ENCODE measurements at places on chromosomes 2 and 18. TPM values are rescaled to one million over a fixed set of nuclear protein-coding genes. Genes with fewer than 3 reads are reported as not detected.

SPHKAP gene
- not detected for total RNA-seq

DNA sequence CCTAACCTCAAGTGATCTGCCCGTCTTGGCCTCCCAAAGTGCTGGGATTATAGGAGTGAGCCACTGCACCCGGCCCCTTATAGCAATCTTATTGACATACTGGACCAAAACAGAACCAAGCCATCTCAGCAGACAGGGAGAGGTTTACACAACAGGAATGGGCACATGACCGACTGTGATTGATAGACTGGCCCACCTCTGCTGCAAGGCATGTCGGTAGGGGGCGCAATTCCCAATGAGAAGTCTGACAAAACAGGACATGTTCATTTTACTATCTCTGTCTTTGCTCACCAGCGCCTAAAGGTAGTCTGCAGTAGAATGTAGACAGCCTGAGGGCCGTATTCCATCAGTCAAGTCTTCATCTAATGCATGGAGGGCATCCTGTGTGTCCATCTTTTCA lies 2.0 kb downstream of the LYPD6B start:
- DNase-seq, result no peak

TTC27 gene
- total RNA-seq, result 24.6 TPM

HTR2B gene
- 0.51 TPM for total RNA-seq

- peak; percentile 78 for DNase-seq
Measured at GRCh38 chr2:175234153-175234552, 52.6 kb upstream of the ATP5MC3 start.

TMEM18 gene
- total RNA-seq, result 31.9 TPM

- peak; percentile 6 for DNase-seq
Measured at GRCh38 chr2:147331790-147332419, 512.9 kb upstream of the ACVR2A start.

DNA sequence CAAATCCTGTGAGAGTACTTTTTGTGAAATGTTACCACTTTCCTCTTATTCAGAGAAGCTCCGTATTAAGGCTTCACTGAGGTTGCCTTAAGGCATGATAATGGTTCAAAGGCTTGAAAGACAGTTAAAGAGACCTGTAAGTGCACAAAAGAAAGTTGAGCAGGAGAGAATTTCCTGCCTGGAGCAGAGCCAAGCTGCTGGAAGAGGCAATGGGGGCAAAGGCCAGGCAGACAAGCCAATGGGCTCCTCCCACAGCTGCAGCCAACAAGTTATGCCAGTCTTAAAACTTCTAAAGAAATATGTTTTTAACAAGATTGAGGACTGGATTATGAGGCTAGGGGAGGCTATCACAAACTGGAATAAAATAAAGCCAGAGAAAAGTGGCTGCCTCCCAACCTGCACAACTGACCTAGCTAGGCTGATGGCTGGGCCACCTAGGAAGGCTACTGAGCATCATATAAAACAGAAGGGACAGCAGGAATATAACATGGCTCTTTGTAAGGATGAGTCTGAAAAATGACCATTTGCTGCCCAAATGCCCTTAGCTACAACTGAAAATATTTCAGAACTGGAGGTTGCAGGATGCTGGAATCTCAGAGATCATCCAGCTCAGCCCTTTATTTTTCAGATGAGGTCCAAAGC lies 2.1 kb downstream of the IL1B start:
- DNase-seq, result peak; percentile 23

CNTNAP5 gene
- not detected for total RNA-seq

PLEKHH2 gene
- 7.5 TPM for total RNA-seq

HOXD9 gene
- total RNA-seq, result 9.5 TPM

GRCh38 chr18:68548904-68549870 lies 165.7 kb downstream of the TMX3 start:
- no peak for DNase-seq

GRCh38 chr2:2825062-2825461 lies 494.0 kb upstream of the MYT1L start:
- DNase-seq, result no peak

SLC9A2 gene
- total RNA-seq, result 5.8 TPM

DNA sequence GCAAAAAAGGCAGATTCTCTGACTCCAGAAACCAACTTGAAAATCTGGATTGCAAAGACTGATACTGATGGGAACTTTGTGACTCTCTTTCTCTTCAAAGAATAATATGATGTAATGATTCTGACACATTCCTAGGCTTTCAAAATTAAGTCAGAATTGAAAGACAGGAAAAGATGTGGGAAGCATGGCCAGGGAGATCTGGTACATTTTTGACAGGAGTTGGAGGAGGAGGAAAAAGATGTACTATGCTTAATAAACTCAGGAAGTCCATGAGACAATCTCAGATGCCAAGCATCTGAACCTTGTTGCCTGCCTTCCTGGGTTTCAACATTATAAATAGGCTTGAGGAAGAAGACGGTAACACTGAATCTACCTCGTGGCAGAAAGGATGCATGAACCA lies 34.2 kb downstream of the KLF7 start:
- no peak for DNase-seq

GRCh38 chr2:48034295-48034694 lies 128.0 kb upstream of the FBXO11 start:
- DNase-seq, result no peak

DNA sequence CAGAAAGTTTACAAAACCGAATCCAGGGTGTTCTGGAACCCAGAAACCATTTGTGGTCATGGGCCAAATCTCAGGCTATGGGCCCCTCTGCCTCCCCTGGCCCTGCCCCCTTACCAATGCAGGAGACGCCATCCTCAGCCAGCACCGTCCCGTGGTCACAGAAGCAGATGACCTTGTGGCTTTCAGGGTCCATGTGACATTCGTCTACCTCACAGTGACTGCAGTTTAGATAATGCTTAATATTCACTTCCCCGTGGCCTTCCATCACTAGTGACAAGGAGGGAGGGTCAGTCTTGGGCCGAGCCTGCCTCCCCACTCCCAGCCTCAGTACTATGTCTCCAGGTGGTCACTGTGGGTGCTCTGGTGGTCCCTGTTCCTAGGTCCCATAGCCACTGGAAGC lies 111.6 kb downstream of the CLIP4 start:
- DNase-seq, result no peak

- DNase-seq, result no peak
Measured at GRCh38 chr2:135657806-135658582, 83.7 kb upstream of the UBXN4 start.

GRCh38 chr2:143717053-143717452 lies 587.8 kb downstream of the ARHGAP15 start:
- no peak for DNase-seq

CCDC68 gene
- total RNA-seq, result 0.43 TPM

GRCh38 chr2:20724500-20725053 lies 57.6 kb downstream of the GDF7 start:
- no peak for DNase-seq

- no peak for DNase-seq
Measured at GRCh38 chr2:120969613-120970355, 234.1 kb downstream of the GLI2 start.

- DNase-seq, result no peak
Measured at GRCh38 chr2:28680657-28681056, 71.0 kb upstream of the PPP1CB start.

DNA sequence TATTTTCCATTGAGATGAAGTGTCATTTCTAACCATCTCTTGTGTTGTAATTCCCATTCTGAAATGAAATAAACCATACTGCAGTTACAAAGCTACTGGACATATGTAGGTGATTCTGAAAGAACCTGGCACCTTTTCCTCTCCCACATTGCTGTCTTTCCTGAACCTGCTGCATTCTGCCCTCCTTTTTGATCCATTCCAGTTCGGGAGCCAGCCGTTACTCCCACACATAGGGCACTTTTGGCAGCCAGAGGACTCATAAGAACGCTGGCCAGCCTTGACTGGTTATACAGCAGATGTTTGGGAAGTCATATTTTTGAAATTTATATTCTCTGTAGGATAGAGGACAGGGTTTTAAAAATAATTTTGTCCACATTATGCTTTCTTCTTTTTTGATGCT lies 369.8 kb upstream of the CDH7 start:
- no peak for DNase-seq

HS1BP3 gene
- total RNA-seq, result 47.8 TPM

SCLY gene
- 16.7 TPM for total RNA-seq

DNA sequence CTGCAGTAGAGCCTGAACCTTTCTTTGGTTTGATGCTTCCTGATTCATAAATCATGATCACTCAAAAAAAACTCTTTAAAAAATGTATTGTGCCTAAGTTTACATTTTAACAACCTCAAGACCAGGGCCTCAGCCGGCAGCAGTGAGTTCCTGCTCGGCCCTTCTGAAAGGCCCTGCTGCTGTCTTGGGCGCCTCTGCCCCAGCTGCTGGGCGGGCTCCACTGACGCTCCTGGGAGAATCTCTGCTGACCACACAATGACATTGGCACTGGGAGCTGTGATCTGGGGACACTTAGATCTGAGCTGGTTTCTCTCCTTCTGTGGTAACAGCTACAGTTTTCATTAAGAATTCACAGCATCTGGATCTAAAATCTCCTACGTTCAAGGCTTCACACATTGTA lies 25.7 kb downstream of the TPO start:
- DNase-seq, result no peak

REG3G gene
- not detected for total RNA-seq

FN1 gene
- total RNA-seq, result 3,498 TPM

- DNase-seq, result no peak
Measured at GRCh38 chr2:42931818-42932195, 139.4 kb upstream of the HAAO start.

- DNase-seq, result no peak
Measured at GRCh38 chr2:98388081-98388480, 41.8 kb downstream of the CNGA3 start.

DNA sequence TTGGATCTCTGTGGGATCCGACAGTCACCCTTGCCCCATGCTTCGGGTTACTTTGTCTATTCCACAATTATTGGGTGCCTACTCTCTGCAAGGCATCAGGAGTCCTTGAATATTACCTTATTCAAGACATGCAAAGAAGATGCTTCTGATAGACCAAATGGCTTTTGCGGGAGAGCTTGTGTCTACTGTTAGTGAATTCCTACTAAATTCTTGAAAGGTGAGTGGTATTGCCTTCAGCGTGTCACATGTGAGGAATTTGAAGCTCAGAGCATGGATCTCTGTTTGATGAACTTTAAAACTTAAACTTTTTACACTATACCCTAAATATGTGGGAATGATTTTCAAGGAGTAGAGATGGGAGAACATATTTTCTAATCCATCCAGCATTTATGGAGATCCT lies 184.4 kb downstream of the LTBP1 start:
- DNase-seq, result no peak

GRCh38 chr2:163919717-163920116 lies 183.9 kb upstream of the FIGN start:
- no peak for DNase-seq

DNA sequence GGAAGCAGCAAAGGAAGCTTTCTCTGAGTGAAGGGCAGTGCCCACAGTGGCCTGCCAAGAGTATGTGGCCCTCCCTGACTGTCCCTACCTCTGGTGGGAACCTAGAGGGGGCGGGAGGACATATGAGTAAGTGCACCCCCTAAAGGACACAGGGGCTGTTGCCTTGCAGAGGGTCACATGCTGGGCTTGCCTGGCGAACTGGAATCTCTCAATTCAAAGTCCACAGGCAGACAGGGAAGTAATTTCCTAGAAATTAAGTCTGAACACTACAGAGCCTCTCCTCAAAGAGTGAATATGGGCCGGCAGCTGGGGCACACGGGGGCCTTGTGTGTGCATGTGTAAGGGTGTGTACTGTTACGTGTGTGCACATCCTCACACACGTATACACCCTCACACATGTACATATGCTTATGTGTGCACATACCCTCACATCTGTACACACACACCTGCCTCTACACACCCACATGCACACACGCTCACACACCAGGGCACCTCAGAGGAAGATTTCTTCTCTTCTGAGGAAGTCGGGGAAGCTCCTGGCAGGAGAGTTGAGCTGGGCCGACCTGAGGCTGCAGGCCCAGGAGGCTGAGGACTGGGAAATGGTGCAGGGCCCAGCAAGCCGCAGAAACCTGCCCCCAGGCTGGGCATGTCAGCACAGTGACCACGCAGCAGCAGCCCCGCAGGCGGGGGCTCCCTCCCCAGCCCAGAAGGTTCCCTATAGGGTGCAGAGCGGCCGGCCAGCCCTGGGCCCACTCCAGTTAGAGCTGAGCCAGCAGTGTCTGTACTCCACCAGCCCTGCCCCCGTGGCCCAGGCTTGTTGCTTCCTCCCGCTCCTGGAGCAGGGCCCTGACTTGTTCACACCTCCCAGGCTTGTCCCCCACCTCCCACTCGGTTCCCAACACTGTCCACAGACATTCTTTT lies 77.4 kb upstream of the TAF1B start:
- DNase-seq, result no peak

DNA sequence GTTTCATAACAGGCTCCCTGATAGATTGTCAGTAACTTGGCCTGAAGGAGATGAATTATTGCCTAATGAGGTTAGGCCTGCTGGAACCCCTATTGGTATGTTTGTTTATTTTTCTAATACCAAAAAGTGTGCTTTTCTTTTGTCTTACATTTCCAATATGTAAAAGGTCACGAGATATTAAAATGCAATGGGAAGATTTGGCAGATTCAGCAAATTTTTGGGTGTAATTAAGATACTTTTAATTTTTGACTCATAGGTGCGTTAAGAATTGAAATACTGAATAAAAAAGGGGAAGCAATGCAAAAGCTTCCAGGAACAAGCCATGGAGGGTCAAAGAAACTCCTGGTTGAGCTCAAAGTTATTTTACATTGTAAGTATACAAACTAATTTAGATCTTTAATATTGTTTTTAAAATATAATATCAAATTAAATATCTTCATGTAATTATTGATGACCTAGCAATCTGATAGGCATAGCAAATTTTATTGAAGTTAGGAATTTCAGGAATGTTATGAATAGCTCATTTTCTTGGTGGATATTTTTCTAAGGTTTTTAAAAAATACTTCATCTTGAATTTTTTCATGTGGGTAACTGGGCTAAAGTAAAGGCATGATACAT lies 52.1 kb downstream of the SMCHD1 start:
- no peak for DNase-seq

GRCh38 chr2:189631849-189632248 lies 29.4 kb upstream of the ASNSD1 start:
- DNase-seq, result no peak

NETO1 gene
- 8.1 TPM for total RNA-seq

- no peak for DNase-seq
Measured at GRCh38 chr2:650343-651310, 26.6 kb downstream of the TMEM18 start.

- DNase-seq, result peak; percentile 46
Measured at GRCh38 chr2:101803128-101803527, 105.6 kb downstream of the MAP4K4 start.

KRTCAP3 gene
- not detected for total RNA-seq

All from Caki2 (cell line).